ENCODE measurements at places on chromosomes 6 and 20.

- DNase-seq: no peak
Measured at GRCh38 chr6:130593200-130593599, 227.4 kb downstream of the TMEM200A start.

DNA sequence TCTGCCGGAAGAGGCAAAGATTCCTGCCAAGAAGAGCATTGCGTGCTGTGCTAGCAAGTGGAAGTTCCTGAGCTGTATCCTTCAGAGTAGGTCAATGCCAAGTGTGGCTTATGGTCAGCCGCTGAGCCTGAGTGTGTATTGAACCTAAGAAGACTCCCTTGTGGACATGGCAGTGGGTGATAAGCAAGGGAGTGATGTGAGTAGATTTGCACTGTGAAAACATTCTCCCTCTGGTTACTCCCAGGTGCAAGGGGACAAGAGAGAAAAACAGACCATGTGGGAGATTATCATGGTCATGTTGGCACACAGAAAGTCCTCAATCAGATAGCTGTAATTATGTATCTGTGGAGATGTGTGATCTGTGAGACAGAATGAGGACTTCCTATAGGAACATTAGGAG is 6.1 kb upstream of the TMEM74B start:
- DNase-seq: no peak

DNA sequence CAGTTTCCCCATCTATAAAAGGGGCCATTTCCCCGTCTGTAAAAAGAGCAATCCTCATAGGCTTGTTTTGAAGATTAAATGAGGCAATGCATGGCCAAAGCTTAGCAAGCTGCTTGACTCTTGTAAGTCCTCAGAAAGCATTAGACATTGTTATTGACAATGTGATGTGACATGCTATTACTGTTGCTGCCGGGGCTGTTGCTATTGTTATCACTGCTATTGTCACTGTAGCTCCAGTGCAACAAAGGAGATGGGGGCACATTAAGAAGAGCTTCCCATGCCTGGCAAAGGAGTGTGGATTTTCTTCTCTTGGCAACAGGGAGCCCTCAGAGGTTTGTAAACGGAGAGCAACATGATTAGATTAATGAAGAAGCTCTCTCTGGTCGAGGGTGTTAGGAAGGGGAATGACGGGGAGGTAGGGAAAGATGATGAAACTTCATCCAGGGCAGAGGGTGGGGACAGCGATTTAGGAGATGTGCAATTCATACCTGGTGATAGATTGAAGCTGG is 33.1 kb upstream of the FAM83D start:
- no peak for DNase-seq

DNA sequence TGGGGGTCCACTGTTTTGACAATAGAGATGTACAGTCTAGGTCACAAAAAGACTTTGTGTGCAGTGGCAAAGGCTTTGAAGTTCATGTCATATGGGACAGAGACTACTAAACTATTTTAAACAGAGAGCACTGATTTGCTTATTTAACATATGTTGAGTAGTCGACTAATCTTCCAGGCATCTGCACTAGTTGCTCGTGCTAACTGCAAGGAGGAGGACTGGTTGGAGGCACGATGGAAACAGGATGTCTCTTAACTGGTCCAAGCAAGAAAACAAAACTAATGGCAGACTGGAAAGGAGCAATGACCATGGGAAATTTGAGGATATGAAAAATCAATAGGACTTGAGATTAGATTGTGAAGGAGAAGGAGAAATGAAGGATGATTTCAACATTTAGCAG is 28.5 kb upstream of the ERVFRD-1 start:
- DNase-seq: no peak

GRCh38 chr20:38962928-38963401 is 821 bp downstream of the DHX35 start:
- DNase-seq: no peak
